Esophagus squamous epithelium (tissue), 5 donors: ENCODE measurements at places on chromosomes 7 and 10.

GRCh38 chr10:23461557-23461956 is 22.7 kb downstream of the OTUD1 start:
- no peak for DNase-seq

- DNase-seq: no peak
These were observed 111.4 kb upstream of the ABCB5 start for GRCh38 chr7:20504060-20504459.

DNA sequence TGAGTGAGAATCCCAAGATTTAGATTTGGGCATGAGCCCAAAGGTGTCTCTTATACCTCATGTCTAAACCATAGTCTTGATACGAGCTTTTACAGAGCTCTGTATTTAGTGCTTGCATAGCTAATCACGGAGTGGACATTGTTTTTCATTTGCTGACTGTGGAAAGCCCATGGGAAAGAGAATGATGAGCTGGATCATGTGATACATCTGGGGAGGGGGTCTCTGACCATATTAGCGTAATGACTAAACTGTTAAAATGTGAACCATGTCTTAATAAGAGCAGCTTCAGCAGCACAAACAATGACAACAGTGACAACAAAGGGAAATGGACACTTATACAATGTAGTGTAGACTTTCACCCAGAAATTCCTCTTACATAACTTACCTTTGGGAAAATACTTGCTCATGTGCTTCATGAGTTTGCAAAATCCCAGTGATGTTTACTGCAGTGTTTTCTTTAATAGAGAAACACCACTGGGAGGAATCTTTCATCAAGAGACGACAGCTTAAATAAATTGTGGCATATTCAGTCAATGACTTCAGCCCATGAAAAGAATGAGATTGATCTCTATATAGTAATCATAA is 44.0 kb upstream of the ITGB1 start:
- DNase-seq: no peak

- no peak for DNase-seq
These were observed 154.9 kb downstream of the SDK1 start for GRCh38 chr7:3455806-3456595.

DNA sequence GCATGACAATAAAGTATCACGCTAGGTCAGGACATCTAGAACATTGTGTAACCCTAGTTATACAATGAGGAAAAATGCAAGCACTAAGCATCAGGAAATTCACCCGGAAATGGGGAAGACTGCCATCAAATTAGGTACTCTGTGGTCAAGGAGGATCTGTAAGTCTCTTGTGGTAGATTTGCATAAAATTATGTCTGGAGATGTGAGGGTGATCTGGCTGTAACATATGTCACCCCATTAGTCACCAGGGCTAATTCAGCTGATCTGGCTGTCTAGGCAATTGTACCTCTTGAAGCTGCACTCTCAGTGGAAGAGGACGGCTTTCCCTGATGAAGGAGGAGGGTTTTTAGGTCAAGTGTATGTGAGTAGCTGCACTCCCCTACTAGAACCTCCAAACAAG is 14.8 kb downstream of the AKR1D1 start:
- DNase-seq: no peak

DNA sequence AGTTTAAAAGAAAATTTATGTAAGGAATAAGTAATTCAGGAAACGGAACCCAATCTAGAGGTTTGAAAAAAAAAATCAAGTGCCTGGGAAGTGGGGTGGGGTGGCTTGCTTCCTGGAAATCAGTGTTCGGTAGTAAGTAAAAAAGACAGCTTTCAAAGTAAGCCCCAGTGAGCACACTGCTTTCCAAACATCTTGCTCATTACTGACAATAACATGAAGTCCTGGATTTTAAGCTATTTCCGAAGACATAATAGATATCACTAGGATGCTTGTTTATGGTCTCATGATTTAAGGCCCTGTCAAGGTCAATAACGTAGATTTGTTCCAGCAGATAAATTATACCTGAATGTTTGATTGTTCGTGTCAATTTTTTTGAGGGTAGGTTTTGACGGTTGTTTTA is 1.3 kb downstream of the STAMBPL1 start:
- DNase-seq: no peak
